ENCODE measurements at places on chromosomes 1 and 21.

GRCh38 chr21:35326677-35327076 is 277.6 kb upstream of the RUNX1 start:
- DNase-seq, result peak; percentile 49

DNA sequence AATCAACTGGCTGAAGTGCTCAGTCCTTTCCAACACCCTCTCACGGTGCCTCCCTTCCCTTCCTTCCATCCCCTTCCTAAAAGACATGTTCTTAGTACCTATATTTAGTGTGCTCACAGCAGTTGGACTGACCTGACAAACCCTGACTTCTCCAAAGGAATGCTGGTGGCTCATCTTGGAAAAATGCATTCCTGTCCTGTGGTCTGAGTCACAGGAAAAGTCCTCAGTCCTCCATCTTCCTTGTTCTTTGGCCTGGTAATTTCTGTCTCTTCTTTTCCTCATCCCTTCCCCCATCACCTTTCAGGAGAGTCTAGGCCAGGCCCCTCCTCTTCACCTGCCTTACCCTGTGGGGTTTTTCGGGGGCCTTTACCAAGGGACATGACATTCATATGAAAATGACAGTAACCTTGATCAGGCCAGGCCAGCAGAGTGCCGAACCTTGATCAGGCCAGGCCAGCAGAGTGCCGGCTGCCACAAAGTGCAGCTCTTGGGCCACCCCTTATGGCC is 7.2 kb downstream of the ATP1B1 start:
- peak; percentile 83 for DNase-seq

- DNase-seq, result no peak
Measured at GRCh38 chr1:222995620-222996309, 147.3 kb downstream of the TLR5 start.

GRCh38 chr1:40592107-40592803 is 60.8 kb downstream of the ZNF684 start:
- no peak for DNase-seq

DNA sequence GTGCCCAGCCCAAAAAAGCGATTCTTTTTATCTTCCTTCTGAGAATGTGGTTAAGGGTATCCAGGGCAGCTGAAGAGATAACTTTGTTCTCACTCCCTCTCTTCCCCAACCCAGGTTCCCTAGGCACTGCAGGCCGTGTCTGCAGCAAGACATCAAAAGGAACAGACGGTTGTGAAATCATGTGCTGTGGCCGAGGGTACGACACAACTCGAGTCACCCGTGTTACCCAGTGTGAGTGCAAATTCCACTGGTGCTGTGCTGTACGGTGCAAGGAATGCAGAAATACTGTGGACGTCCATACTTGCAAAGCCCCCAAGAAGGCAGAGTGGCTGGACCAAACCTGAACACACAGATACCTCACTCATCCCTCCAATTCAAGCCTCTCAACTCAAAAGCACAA is 11.4 kb downstream of the WNT2B start:
- no peak for DNase-seq

DNA sequence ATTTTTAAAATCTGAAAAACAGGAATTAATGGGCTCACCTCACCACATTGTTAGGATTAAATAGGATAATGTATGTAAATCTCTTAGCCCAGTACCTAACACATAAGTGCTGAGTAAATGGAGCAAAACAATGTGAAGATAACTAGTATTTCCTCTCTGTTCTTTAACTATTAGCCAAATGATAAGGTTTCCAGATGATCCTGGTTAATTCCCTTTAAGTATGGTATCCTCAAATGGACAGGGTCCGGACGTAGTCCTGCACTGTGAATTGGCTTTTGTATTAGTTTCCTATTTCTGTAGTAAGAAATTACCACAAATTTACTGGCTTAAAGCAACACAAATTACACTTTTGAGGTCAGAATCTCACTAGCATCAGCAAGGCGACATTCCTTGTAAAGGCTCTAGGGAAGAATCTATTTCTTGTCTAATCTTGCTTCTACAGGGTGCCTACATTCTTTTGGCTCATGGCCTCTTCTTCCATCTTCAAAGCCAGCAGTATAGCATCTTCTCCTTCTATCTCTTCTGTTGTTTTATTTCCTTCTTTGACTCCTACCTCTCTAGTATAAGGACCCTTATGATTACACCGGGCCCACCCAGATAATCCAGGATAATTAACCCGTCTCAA is 17.1 kb downstream of the SCAF4 start:
- DNase-seq, result no peak

DNA sequence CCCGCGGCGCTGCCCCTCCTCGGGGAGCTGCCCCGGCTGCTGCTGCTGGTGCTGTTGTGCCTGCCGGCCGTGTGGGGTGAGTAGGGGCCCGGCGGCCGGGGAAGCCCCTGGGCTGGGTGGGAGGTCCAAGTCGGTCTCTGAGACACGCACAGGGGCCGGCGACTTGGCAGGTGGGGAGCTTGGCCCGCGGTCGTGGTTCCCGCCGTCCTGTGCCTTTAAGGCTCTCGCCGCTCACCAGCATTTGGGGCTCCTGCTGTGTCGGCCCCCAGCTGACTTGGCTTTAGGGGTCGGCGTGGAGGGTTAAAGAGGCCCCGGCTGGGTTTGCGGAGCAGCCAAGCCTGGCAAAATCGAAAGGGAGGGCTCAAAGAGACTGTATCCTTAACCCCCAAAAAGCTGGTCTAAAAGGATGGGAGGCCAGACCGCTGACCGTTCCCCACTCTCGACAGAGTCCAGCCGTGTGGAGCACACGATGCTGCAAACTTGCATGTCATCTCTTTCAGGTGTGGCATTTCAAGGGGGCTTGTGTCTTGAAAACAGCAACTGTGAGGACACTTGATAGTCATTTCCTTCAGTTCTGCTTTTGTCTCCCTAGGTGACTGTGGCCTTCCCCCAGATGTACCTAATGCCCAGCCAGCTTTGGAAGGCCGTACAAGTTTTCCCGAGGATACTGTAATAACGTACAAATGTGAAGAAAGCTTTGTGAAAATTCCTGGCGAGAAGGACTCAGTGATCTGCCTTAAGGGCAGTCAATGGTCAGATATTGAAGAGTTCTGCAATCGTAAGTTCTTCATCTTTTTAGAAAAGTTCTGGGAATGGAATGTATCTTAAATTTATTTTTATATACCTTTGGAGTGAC is 540 bp downstream of the CD55 start:
- DNase-seq, result no peak

- no peak for DNase-seq
Measured at GRCh38 chr1:93821423-93822144, 57.4 kb downstream of the DNTTIP2 start.

DNA sequence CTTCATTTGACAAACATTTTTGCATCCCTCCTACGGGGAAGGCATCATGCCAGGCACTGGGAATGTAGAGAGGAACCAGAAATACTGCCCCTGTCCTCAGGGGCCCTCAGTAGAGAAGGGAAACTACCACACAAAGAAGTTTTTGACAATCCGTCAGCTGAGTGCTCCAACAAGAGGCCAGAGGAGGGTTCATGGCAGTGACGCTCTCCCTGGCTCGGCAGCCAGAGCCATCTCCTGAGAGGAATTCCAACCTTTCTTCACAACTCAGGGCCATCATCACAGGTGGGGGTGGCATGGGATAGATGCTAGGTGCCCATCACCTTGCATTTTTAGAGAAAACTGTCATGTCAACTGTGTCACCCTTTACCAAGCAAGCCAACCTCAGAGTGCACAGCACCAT is 154.1 kb downstream of the HIVEP3 start:
- DNase-seq, result no peak

DNA sequence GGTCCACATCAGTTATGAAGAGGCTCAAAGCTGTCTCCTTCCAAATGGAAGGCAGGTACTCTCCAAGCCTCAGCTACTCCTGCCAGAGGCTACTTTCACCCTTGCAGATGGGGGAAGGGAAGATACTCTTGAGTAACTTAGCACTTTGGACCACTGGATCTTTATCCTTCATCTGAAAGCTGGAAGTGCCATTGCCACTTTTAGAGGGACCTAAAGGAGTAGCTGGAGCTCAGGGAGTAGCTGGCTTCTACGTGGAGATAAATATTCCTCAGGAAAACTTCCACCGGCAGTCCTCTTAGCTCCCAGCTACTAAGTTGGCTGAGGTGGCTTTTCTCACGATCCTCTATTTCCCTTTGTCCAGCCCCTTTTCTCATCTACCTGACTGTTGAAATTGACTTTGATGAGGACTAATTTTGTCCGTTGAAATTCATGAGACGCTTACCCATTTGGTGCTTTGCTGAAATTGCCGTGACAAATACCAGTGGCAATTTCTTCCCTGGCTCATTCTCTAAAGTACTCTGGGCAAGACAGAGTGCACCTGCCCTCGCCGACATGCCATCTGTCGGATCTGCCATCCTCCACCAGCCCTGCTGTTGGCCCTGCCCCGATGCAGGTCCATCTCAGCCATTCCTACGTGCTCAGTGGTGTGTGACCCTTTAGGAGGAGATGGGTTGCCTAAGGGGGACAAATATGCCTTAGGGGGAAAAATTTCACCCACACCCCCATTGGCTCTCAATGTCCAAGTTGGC is 13.6 kb downstream of the IGSF21 start:
- no peak for DNase-seq

DNA sequence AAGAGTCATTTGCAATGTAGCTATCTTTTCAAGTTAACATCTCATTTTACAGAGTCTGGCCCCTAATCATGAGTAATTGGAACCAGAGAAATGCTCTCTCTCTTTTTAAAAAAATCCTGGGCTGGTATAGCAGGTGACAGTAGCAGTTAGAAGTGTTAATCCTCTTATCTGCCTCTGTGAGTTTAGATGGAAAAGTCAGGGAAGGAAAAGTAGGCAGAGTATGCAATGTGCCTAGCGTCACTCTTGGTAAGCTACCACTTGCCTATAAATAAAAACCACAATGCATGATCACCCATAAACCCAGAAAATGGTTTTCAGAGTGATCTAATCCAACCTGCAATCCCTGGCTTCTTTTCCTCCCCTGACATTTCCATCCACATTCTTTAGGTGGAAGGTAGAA is 43.2 kb downstream of the UTP25 start:
- no peak for DNase-seq

- no peak for DNase-seq
Measured at GRCh38 chr1:154614901-154615300, 6.9 kb upstream of the ADAR start.

GRCh38 chr1:119781434-119782210 is 12.9 kb upstream of the HMGCS2 start:
- DNase-seq, result no peak

- DNase-seq, result no peak
Measured at GRCh38 chr1:234018816-234019215, 114.3 kb downstream of the SLC35F3 start.

GRCh38 chr1:114352797-114353196 is 158.2 kb downstream of the TRIM33 start:
- DNase-seq, result no peak

DNA sequence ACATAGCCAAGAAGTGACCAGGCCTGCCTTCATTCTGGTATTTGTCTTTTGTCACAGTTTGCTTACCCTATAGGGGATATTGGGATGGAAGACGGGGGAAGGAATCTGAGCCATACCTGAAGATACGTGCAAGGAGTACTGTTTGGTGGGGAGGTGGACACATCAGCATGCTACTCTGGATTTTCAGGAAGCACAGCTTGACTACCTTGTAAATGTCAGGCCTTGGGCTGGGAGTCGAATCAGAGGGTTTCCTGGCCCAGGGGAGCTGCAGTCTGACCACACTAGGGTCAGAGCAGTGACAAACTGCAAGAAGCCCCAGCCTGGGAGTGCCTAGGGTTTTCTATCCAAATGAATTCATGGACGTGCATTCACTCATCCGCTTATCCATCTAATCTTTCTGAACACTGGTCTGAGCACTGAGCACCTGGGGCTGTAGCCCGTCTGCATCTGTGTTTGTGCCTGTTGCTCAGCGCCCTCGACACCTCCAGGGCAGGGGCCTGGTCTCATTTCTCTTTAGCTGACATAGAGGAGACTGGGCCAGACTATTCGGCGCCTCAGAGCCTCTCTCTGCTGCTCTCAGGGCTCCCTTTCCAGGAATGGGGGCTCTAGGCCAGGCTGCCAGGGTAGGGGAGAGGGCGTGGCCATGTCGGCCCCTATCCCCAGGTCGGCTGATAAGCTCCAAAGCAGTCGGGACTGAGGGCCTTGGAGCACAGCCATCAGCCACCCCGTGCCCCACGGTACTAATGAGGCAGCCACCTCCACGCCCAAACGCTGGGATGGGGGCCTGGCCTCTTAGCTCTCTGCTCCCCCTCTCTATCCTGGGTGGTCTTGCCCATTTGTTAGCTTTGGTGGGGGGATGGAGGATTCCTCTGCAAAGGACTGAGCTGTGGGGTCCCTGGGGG is 47.0 kb upstream of the SLC2A1 start:
- no peak for DNase-seq

DNA sequence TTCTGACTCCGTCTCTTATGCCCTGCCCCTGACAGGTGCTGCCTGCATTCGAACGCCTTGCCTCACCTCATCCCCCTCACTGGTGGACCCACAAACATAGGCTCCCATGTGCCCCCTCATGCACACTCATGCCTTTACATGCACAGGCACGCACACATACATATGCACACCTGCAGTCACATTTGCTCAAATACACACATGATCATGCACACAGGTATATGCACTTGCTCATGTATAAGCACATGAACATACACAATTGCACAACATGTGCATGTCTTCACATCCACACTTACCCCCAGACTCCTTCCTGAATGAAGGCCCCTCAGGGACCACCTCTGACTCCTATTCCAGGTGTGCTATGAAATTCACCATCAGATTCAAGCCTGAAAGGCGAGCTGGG is 506.9 kb downstream of the PTPRU start:
- no peak for DNase-seq

- peak; percentile 20 for DNase-seq
Measured at GRCh38 chr1:224831501-224831900, 98.0 kb upstream of the DNAH14 start.

DNA sequence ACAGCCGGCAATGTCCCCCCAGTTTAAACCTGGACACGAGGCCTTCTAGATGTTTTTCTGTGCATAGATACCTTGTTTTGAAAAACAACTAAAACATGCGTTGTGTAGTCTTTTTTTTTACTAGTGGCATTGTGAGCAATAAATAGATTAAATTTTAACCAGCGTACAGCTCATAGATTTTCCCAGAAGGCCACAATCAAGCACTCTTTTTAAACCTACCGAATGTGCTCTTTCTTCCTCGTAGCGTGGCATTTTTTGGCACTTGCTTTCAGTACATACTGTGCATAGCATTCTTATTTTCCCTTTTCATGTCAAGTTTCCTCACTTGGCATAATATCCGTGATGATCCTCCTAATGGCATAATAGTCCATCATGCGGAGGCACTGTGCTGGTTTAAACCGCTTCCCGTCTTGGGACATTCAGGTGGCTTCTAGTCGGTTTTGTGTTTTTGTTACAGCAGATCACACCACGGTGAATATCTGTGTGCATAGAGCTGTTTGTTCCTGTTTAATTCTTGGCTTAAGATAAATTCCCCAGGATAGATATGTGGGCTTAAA is 95.3 kb downstream of the PDE9A start:
- no peak for DNase-seq

DNA sequence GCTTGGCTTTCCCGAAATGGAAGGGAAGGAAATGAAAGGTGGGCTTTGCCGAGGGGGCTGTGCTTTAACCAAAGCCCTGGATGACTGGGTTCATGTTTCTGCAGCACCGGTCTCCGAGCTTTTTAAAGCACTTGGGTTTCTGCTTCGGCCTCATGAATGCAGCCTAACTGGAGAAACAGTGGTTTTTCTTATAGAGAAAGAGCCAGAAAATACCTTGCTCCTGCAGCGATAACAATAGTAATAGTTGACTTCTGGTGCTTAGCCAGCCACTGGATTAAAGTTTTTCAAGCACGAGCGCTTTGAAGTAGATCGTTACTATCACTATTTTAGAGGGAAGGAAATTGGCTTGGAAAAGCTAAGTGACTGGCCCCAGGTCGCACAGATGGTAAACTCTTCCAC is 500 bp upstream of the DOCK7 start:
- no peak for DNase-seq

GRCh38 chr1:26027716-26028489 is 6.3 kb downstream of the EXTL1 start:
- DNase-seq, result no peak

GRCh38 chr1:19333587-19334354 is 21.6 kb downstream of the SLC66A1 start:
- no peak for DNase-seq
